ENCODE measurements at places on chromosomes 13 and 19.

DNA sequence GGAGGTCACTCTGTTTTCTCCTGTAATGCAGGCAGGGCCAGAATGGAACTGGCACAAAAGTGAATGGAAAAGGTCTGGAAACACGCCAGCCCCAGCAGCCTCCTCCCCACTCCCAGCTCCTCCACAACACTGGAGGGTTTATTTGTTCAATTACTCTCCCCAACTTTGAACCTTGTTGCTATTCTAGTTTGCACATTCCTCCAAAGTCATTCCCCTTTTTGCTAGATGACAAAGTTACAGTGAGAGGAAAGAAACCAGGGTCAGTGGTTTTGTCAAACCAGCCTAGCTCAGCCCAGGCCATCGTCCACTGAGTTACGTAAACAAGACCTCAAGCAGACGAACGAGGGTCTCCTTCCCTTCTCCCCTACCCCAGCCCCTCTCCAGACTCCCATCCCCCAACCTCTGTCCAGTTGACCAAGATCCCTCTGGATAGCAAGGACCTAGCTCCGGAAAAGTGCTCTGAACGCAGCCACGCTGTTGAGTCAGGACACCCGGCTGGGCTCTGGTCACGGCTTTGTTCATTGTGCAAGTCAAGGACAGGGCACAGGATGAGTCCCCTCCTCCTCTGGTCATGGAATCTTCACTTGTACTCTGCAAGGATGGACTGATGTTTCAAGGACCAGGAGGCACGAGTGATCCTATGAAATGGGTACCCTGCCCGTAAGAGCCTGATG is 180.0 kb downstream of the USP12 start:
- no peak for DNase-seq

- no peak for DNase-seq
Observed at GRCh38 chr19:670609-671075, 5.5 kb upstream of the FSTL3 start.

DNA sequence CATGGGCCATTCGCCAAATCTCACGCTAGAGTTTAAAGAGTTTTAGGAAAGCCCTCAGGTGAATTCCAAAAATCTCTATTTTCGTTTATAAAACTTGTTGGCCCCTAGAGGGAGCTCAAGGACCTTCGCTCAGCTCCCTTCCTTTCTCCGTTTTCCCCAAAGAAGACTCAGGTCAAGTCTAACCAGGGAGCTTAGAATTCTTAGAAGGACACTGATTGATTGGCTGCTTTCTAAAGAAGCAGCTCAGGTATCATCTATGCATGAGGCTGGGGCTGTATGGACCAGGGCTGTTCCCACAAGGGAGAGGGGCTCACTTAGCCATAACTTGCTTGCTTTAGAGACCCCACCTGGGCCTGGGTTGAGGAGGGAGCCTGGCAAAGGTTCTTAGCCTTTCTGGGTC is 20.5 kb downstream of the DZIP1 start:
- DNase-seq, result no peak

DNA sequence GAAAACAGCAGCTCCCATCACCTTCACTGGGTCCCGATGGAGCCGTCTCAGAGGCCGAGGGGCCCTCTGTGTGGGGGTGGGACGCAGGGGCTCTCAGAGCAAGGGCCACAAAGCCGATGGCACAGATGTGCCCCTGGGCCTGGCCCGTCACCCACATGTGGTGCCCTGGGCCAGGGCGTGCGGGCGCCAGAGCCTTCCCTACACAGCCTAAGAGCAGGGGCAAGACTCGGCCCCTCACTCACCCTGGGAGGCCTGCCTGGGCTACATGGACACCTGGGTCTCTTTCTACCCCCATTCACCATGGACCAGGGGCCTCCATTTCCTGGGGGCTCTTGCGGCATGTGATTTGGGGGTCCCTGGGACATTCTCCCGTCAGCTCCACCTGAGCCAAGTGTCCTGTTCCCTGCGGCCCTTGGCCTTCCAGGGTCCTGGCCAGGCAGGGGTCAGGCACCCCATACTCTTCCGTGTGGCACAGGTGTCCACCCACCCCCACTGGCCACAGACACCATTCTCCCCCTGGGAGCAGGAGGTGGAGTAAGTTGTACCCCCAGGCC is 10.0 kb downstream of the COMP start:
- no peak for DNase-seq

- no peak for DNase-seq
Observed at GRCh38 chr13:47639738-47640447, 361.2 kb downstream of the SUCLA2 start.

DNA sequence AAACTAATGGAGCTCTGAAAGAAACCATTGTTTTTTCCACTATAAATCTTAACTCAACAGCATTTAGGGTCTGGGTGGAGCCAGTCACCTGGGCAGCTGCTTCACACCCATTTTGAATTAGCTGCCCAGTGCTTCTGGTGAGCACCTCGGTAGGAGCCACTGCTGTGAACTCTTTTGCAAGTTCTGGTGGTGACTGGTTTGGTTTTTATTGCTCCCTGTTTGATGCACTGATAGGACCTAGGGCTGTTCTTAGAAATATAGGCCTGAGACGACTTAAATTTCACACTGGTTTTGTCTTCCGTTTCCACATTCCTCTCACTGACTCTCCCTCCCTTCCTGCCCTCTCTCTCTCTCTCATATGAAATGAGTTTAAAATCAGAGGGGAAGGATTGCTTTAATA is 103.9 kb downstream of the GGACT start:
- DNase-seq, result no peak

DNA sequence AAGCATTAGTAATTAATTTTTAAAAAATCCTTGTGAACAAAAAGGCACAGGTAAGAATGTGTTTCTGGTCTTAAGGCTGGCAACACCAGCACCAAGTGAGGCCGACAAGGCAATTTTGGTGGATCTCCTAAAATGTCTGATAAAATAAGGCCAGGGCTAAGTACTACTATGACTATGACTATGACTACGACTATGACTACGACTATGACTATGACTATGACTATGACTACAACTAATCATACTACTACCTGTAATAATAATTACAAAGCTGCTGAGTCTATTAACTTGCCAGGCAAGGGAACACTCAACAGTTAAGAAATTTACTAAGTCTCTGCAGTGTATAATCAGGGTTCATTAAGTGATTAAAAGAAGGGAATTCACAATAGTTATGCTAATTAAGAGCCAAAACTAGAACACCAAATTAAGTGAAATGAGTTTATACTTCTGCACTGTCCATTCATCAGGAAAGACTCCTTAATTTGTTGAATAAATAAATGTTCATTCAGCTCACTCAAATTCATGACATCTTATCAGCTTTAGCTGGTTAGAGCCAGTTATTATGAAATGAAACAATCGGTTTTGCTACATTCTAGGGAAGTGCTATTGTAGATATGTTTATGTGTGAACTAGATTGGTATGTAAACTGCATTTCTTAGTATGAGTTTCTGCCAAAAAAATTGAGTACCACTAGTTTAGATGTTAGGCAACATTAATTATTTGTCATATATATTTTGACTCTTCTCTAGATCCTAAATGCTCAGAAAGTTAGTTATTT is 1626.2 kb upstream of the PCDH20 start:
- DNase-seq, result no peak

Data from activated CD4-positive, alpha-beta T cell treated with anti-CD3 and anti-CD28 coated beads for 24 hours (primary cell).